ENCODE measurements at places on chromosomes 3 and 15. TPM values are rescaled to one million over a fixed set of nuclear protein-coding genes. Genes with fewer than 3 reads are reported as not detected.

IL17RE gene
- total RNA-seq, result 22.7 TPM

AMOTL2 gene
- 147 TPM for total RNA-seq

GOLGA8G gene
- not detected for total RNA-seq

CHST2 gene
- 0.15 TPM for total RNA-seq

ULK4 gene
- total RNA-seq, result 5.9 TPM

PRR20G gene
- total RNA-seq, result not detected

RAB6B gene
- 0.52 TPM for total RNA-seq

CACNA2D3 gene
- 0.18 TPM for total RNA-seq

CHRD gene
- total RNA-seq, result not detected

ZFAND6 gene
- total RNA-seq, result 43.6 TPM

All from PC-9 (cell line).